RWPE1 (cell line): ENCODE measurements at places on chromosomes 6 and 20.

DNA sequence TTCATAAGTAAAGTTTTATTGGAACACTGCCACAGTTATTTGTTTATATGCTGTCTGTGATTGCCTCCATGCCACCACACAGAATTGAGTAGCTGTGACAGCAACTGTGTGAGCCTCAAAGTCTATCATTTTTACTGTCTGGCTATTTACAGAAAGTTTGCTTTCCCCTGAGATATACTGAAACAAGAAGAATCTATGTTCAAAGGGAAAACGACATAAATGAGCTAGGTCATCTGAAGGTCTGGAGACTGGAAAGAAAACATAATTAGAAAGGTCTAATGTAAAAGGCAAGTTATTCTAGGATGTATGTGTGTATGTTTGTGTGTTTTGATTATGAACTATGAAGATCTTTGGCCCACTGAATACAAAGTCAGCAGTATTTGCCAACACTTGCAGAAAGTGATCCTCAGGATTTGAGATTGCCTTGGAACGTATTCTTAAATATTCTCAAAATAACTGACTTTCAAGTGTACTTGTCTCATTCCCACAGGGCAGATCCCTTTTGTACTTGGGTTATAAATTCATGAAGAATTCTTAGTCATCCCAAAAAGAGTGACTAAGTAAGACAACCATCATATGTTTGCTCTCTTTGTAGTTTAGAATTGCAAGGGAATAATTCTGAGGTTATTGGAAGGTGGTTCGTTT lies 677.7 kb downstream of the DOK5 start:
- DNase-seq: no peak

- no peak for DNase-seq
These were observed 136.3 kb downstream of the KIF13A start for GRCh38 chr6:17851001-17851719.

GRCh38 chr6:136962661-136963060 lies 40.6 kb downstream of the SLC35D3 start:
- no peak for DNase-seq

DNA sequence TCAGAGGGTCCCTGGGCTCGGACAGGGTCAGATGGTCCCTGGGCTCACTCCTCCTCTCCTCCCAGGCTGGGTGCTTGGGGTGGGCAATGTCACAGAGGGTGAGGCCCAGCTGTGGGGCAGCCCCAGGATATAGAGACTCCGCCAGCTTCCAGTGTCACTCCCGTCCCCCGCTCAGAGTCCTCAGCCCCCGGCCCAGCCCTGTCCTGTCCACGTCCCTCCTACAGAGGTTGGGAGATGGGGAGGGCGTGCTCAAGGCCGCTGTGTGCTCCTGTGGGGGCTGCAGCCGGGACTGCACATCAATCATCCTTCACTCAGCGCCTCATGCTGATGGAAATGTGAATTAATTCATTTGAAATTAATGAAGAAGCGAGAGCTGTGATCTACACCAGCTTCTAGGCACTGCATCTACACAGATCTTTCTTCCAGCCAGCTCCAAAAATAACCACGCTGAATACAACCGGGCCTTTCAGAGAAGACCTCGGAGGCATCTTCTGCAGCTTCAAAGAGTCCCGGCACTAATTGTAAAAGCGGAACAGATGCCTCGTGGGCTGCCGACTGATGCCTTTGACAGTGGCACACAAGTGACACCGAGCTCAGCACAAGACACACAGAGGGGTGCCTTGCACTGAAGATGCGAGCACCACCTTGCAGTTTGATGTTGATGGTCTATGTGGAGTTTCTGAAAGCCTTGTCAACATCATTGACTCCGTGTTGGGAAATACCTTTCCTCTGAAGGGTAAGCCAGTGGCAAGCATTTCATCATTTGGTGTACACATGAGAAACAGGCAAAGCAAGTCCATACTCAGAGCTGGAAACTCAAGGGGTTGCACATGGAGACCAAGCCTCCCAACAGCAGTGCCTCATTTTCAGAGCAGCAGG lies 39.3 kb downstream of the DACT2 start:
- DNase-seq: no peak

GRCh38 chr20:3550837-3551236 lies 80.0 kb downstream of the ATRN start:
- no peak for DNase-seq
